ENCODE measurements at places on chromosomes 16 and 17.
A peak's percentile ranks its signal among the peaks of the same experiment; 100 is the strongest.

GRCh38 chr17:4208238-4208637 lies 55.5 kb downstream of the ANKFY1 start:
- DNase-seq = no peak

GRCh38 chr17:78723001-78723796 lies 58.9 kb downstream of the CYTH1 start:
- no peak for DNase-seq

GRCh38 chr17:41451154-41451728 lies 10.5 kb upstream of the KRT38 start:
- DNase-seq = no peak

DNA sequence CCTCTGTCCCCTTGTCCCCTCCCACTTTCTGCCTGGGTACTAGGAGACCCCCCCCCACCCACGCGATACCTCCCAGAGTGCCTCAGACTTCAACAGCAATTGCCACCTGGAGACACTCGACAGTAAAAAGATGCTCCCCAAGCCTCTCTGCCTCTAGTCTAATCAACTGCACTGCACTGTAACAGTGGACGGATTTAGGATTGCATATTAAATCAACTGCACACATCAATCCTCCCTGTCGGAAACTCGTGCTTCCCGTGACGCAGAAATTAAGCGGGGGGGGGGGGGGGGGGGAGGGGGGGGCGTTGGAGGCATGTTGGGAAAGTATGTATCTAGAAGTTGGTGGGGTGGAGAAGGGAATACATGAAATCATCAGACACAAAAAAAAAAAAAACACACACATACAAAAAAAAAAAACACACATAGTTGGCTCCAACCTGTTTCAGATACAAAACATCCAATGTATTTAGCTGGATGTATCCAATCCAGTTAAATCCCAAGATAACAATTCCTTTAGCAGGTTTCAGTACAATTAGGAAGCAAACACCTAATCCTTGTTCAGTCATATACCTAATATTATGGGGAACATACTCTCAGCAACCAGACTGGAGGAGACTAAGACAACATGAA lies 29.7 kb downstream of the FAM222B start:
- peak; percentile 84 for DNase-seq

GRCh38 chr16:68084504-68085258 lies 489 bp upstream of the NFATC3 start:
- peak; percentile 76 for DNase-seq

DNA sequence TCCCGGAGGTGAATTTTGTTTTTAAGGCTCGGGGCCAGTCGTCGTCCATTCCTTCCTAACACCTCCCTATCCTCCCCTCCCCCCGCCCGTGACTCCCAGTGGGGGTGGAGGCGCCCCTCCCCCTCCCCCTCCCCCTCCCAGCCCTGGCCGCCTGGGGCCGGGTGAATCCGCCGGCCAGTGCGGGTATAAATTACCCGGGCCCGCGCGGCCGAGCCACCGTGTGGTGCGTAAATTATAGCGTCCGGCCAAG lies 2.0 kb upstream of the GSE1 start:
- DNase-seq = no peak

DNA sequence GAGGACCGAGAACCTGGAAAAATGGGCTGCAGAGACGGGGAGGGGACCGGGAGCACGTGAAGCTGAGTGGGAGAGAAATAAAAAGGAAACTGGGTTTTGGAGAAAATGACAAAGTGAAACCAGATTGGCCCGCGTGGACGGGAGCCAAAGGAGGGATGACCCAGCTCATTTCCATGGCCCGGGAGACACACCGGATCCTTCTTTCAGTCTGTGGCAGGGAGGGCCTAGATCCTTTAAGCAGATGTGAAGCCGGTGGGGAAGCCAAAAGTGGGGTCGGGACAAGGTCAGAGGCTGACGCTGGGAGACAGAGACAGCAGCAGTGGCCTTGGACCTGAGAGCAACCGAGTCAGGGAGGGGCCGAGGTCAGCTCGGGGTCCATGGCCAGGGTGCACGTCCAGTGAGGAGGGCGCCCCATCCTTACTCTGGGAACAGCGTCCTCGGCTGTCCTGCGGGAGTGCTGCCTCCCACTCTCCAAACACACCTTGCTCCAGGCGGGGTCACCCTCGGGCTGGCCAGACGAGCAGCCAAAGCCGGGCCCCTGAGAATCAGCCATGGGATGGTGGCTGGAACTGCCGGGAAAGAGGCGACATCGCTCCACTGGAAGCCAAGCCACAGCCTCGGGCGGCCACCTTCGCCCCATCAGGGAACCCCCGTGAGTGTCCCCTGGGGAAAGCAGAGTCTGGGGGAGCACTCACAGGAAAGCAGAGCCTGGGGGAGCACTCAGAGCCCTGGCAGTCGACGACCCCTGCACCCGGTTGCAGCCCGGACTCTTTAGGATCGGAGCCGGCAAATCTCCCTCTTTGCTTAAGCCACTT lies 17.3 kb downstream of the CA5A start:
- DNase-seq = no peak

GRCh38 chr17:57533684-57534305 lies 211.3 kb downstream of the CCDC182 start:
- no peak for DNase-seq

DNA sequence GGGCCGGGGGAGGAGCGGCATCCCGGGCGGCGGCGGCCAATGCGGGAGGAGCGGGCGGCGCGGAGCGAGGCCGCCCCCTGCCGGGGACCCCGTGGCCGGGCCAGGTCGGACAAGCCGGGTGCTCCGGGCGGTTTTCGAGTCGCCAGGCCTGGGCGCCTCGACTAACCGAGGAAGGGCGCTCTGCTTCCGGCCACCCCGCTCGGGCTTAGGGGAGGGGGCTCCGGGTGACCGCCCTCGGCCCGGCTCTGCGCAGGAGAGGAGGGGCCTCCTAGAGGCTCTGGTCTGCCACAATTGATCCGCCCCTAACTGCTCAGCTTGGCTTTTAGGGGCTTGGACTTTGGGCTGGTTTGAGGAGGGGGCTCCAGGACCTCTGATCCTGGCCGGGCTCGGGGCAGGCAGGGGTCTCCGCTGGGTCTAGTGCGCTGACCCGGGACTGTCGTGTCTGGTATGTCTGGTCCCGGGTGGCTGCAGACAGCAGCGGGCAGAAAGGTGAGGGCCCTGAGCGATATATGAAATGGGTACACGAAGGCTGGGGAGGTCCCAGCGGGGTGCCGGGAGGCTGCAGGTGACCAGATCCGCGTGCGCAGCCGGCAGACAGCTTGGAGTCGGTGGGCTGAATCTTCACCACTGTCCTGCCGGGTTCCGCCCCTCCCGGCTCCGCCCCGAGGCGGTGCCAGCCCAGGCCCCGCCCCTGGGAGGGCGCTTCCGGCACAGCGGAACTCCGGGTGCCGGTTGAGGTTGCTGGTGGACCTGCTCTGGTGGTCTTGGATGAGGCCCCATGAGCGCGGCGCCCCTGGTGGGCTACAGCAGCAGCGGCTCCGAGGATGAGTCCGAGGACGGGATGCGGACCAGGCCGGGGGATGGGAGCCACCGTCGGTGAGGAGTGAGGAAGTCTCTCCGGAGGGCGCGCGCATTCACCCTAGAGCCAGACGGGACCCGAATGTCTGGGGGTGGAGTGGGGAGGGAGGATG lies at the start of gene USB1:
TSS of gene USB1 (plus strand) at position 702 of the 971 bp plus-strand sequence. CDS start at position 779, 77 bp downstream.
- peak; percentile 83 for DNase-seq

DNA sequence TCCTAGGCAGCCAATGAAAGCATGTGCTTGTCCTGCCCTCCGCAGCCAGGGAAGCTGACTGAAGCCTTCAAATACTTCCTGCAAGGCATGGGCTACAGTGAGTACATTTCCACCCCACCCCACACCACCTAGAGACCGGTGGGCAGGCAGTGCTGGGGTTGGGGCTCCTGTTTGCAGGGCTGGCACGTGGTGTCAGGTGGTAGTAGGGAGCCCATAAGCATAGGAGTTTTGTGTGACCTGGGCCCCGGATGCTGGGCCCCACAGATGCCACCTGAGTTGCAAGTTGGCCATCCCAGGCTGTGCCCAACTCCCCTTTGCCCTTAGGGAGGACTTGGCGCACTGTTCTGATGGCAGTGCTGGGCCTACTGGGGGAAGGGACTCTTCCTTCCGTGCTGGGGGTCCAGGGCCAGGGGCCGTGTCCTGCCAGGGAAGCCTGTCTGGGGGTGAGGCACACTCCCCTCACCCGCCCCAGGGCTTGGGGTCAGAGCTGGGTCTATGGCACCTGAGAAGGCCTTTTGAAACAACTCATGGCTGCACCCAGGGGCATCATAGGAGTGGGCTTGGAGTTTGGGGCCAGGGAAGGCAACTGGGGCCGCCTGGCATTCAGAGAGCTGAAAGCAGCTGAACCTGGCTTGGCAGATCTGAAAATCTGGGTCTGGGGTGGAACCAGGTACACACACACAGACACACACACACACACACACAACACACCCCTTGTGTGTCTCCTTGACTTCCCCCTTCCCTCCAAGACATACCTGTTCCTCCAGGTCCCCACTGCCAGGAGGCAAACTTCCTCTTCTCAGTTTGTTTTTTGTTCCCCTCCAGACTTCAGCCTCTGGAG lies 5.8 kb upstream of the SETD6 start:
- peak; percentile 29 for DNase-seq

DNA sequence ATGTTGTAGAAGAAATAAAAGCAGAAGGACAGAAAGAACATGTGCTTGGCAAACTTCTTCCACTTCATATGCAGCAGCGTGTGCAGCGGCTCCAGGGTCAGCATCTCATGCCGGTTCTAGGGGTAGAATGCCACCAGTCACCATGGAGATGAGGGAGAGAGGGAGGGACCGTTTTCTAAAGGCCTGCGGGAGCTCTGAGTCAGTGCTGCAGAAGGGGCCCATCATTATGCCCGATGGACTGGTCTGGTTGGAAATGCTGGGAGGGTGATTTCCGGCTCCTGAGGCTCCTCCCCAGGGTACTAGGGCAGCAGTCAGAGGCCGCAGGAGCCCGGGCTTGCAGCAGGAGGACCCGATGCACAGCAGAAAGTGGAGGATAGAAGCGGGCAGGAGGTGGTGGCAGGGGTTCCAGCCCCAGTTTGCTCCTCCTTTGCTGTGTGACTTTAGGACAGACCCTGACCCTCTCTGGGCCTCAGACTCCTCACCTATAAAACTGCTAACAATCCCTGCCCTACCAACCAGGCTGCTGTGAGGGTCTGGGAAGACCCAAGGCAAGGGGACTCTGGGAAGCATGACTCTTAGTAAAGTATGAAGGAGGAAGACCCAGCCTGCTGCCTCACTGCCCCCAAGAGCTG lies 28.6 kb downstream of the TRPV3 start:
- DNase-seq = no peak

DNA sequence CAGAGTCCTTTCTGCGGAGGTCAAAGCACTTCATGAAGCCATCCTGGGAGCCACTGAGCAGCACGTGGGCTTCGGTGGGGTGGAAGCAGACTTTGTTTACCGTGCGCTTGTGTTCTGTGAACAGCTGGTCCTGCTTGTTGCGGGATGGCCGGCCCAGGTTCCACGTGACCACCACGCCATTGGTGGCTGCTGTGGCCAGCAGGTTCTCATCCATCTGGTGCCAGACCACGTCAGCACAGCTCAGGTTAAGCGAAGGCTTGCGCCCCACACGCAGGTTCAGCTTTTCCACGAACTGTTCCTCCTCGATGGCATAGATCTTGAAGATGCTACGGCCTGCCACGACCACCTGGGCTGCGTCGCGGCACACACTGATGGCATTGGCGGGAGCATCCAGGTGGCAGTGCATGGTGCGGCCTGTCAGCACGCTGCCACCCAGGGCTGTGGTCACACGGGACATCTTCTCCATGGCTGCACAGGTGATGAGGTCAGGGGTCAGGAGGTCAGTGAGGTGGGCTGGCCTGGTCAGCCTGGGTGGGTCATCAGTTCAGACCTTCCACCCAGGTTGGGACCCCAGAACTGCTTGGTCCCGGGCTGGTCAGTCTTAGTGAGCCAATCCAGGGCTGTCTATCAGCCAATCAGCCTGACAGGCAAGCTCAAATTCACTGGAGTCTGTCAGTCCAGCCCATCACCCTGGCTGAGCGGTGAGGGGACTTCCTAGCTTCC lies 862 bp downstream of the WDR24 start:
- DNase-seq = no peak

DNA sequence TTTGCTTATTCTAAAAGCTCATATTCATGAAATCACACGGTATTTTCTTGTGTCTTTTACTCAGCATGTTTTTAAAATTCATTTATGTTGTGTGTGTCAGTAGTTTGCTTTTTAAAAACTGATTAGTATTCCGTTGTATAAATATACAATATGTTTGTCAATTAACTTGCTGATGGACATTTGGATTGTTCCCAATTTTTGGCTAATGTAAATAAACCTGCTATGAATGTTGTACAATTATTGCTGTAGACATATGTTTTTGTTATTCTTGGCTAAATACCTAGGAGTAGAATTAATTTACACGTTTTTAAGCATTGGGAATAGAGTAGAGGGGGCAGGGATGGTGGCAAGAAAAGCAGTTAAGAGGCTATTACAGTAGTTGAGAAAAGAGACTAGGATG lies 199.5 kb upstream of the CCL2 start:
- no peak for DNase-seq

- no peak for DNase-seq
These were observed 14.3 kb downstream of the PIEZO1 start for GRCh38 chr16:88770461-88771293.

- DNase-seq = no peak
These were observed 30.9 kb upstream of the ZC3H18 start for GRCh38 chr16:88539261-88539651.

DNA sequence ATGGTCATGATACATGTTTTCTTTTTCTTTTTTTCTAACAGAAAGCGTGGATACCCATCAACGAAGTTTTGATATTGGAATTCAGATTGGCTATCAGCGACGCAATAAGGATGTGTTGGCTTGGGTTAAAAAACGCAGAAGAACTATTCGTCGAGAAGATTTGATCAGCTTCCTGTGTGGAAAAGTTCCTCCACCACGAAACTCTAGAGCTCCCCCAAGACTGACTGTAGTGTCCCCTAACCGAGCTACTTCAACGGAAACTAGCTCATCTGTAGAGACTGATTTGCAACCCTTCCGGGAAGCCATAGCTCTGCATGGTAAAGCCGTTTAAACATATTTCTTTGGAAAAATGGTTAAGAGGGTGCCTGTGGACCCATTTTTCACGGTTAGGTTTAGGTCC lies 11.5 kb downstream of the HAPSTR1 start:
- no peak for DNase-seq

- DNase-seq = no peak
These were observed 246.7 kb downstream of the FTO start for GRCh38 chr16:53950677-53951076.

DNA sequence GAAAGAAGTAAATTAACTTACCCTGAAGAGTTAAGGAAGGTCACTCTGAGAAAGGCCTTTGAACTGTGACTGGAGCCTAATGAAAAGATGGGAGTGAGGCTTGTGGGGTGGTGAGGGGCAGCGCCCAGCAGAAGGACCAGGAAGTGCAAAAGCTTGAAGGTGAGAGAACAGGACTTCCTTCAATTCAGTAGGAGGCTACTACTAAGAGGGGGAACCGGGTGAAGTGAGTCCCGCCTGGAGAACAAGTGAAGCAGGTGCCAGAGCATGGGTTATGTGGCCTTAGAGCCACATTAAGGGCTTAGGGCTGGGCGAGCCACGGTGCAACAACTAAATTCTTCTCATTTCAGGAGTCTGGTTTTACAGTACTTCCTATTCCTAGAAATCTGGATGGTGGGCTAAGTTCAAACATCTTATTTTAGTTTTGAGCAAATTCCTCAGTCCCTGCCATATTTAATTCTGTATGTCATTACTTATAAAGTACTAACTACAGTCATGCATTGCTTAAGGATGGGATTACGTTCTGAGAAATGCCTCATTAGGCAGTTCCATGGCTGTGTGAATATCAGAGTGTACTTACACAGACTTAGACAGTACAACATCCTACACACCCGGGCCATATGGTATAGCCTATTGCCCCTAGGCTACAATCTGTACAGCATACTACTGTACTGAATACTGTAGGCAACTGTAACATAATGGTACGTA lies 5.1 kb downstream of the CFAP20 start:
- no peak for DNase-seq

- DNase-seq = no peak
These were observed 35.7 kb upstream of the CCL2 start for GRCh38 chr17:34219405-34219804.

GRCh38 chr17:5077781-5078105 lies 524 bp upstream of the ZFP3 start:
- DNase-seq = no peak
